HepG2 (cell line): ENCODE measurements at places on chromosomes 5 and 9. TPM values are rescaled to one million over a fixed set of nuclear protein-coding genes. Genes with fewer than 3 reads are reported as not detected.

Gene PITX1
- polyA plus RNA-seq: 11.7 and 17.0 TPM in 2 replicates

Gene ENHO
- 0.08 TPM in 1 of 2 replicates, not detected in the other for polyA plus RNA-seq

Gene MARCOL
- polyA plus RNA-seq: not detected in 2 replicates

Gene ANKRD31
- polyA plus RNA-seq: 0.01 and 0.03 TPM in 2 replicates

Gene TLR4
- polyA plus RNA-seq: 0.07 TPM in 2 replicates

Gene FRMPD1
- polyA plus RNA-seq: not detected in 2 replicates

Gene NMUR2
- not detected in 2 replicates for polyA plus RNA-seq

DNA sequence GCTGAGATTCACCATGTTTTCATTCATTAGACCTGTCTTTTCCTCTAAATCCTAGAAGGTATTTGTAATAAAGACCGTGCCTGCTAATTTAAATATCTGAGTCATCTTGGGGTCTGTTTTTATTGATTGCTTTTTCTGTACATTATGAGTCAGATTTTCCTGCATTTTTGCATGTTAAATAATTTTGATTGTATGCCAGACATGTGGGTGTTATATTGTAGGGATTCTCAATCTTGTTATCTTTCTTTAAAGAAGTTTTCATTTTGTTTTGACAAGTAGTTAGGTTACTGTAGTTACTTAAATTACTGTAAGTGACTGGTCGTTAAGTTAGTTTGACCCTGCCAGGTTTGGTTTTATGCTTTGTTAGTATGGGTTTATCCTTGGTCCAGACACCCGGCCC is 35.1 kb downstream of the EXOSC2 start:
- no peak for DNase-seq

GRCh38 chr5:33346534-33346933 is 94.2 kb upstream of the TARS1 start:
- no peak for DNase-seq

DNA sequence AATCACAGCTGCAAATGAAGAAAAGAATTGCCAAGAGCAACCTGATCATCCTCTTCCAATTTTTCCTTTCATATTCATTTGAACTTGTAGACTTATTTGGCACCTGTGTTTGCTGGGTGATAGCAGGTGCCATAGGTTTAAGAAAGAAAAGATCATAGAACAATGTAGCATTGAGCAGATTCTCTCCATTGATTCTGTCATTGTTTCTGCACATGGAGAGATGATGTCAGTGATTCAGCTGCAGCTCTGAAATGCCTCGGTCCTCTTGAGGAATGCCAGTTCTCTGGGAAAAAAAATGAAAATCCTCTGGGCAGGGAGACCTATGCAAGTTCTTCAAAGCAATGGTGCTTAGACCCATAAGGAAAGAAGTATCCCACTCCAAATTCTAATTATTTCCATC is 418.1 kb upstream of the KLF4 start:
- DNase-seq: no peak

DNA sequence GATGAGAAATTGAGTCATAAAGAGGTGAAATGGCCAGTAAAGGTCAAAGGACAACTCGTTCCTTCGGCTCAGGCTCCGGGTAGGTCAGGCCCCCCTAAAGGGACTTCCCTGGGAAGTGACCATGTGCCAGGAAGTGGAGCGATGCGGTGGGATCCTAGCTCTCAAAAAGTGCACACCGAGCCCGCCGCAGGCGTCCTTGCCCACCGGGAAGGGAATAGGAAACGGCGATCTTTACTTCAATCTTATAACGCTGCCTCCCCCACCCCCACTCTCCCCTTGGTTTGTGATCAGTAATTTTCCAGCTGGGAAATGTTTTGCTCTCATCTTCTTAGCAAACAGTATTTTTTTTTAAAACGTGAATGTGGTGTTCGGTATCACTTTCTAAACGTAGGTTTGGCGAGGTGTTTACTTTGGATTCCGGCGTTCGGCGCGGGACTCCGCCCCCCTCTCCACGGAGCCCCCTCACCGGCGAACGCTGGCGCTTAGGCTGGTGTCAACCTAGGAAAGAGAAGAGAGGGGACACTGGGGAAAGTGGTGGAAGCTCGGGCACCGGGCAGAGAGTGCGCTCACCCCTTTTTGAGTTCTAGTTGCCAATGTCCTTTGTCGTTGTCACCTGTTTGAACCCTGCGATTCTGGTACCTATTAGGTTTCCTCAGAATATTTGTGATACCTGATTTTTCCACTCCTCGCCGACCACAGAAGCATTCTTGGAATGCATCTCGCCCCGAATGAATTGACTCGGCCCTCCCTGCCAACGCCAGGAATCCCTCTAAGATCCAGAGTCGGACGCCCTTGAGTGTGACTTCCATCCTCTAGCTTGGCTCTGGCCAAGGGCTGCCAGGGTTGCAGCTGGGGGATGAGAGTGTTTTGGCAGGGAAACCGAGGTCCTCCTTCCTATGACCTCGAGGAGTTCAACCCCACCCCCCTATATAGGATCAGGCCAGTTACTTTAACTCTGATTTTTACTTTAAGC is 1.8 kb upstream of the KLF4 start:
- no peak for DNase-seq

DNA sequence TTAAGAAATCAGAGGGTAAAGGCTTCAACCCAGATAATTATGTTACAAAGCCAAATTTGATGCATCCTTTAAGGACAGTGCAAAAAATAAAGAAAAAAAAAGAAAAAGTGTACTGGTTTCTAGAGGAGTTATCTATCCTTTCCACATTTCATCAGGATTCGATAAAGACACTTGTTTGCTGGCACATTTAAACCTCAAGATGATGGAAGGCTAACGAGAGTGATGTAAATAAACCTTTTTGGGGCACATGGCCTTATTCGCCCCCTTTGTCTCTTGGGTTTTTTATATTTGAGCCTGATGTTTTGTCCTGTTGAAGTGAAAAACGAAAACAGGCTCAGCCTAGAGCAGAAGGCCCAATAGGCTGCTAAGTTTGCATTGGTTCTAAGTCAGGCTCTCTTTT is 416.5 kb downstream of the TAF11L14 start:
- no peak for DNase-seq

DNA sequence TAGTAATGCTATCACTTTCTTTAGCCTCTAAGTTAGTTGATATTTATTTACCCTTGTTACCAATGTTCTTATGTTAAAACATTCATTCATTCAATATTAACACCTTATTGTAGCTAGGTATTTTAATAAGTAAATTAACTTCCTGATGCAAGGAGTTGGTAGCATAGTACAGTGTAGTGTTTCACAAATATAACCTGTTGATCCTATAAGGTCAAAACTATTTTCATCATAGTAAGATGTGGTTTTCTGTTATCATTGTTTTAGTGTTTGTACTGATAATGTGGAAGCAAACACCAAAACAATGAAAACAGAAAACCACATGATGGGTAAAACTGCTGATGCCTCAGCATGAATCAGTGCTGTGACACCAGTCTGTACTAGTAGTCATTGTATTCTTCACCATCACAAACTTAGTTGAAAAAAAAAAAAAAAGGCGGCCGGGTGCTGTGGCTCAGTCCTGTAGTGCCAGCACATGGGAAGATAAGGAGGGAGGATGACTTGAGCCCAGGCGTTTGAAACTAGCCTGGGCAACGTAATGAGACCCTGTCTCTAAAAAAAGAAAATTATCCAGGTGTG is 36.5 kb downstream of the ZCCHC7 start:
- no peak for DNase-seq

DNA sequence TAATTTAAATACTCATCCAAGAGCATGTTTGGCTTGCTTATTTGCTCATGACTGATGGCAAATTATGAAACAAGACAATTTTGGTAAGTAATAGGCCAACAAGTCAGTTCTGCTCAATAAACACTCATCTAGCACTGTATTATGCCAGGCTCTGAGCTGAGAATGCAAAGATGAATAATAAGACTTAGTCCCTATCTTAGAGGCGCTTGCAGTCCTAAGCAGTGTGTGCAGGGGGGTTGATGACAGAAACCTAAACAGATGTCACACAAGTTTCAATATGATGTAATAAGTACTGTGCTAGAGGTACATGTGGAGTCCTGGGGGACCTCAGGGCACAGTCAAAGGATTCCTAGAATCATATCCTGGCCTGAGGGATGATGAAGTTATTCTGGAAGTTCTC is 287.6 kb upstream of the ADRA1B start:
- no peak for DNase-seq

DNA sequence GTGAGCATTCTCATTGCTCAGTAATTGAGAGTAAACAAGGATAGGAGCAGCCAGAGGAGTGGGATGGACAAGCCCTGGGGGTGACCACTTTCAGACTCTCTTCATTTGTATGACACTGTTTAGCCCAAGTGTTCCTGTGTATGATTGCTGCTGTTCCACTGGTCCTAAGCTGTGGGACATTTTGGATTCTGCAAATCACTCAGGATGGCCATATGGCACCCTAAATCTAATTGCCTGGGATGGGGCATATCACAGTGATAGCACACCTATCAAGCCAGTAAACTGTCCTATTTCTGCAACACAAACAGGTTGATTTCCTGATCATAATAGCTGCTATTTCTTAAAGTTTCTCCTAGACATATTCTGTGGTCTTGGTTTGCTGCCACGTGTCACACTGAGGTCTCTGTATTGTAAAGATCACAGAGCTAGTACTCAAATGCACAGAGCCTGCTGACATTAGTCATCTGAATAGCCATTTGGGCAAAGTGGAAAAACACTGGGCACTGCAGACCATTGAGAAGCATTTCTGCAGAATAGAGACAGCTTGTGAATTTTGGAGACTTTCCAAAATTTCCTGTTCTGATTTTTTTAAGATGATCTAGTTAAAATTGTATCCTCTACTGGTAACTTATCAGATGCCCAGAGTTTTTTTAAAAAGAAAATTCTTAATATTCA is 320.2 kb downstream of the RFX3 start:
- no peak for DNase-seq

DNA sequence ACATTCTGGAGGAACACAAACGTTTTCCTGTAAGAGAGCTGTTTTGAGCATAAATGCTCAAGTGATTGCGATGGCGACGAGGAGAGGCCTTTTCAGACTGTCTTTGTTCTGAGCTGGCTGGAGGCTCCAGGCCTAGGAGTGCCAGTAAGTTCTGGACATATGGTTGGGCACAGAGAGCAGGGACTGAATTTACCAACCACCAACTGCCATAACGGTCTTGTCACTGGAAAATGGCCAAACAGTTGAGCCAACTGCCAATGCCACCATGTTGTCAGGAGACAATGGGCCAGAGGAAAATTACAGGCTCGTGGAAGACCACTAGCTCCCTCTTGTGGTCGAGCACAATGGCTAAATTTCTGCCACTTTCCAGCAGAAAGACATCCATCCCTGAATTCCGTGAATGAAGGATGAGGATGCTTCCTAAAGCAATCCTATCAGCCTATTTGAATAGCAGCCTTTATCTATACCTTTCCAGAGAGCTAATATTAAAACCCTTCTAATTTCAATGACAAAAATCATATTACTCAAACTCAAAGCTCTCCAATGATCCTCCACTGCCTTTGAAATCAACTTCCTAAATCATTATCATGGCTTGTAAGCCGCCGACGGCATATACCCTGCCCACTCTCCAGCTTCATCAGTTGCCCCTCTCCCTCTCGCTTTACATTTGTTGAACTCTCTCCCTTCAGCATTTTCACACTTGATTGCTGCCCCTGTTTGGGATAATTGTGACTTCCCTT is 66.9 kb upstream of the GLIS3 start:
- DNase-seq: peak; percentile 10

GRCh38 chr9:35616681-35617459 is 1.3 kb downstream of the CD72 start:
- no peak for DNase-seq

DNA sequence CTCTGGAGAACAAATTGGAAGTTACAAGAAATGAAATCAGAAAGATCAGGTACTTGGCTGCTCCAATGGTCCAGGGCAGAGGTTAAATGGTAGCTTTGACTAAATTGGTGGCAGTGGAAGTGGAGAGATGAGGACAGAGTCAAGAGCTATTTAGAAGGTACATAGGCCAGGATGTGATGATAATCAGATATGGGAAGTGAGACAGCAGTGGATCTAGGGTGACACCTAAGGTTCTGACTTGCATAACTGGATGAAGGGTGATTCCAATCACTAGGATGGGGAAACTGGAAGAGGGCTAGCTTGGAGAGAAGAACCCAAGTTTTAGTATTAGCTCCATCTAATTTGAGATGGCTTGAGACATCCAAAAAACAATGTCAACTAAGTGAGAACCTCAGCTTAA is 24.0 kb upstream of the NDUFB6 start:
- DNase-seq: no peak

GRCh38 chr5:132800545-132800944 is 12.6 kb upstream of the SOWAHA start:
- no peak for DNase-seq

DNA sequence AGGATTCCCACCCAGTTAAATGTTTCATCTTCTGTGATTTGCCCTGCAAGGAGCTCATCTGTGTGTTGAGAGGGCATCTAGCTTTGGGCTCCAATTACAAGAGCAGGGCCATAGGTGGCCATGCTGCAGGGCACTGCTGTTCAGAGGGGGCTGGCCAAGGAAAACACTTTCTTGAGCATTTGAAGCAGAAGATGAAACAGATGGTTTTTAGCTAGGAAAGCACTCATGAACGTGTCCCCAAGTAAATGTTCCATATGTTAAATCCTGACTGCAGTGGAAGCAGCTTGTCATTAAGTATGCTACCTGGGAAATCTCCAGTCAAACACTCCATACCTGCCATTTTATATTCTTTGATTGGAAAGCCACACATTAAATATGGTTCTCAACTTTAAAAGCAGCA is 176.6 kb downstream of the FBXL7 start:
- DNase-seq: no peak

GRCh38 chr9:36268007-36268427 is 9.8 kb upstream of the GNE start:
- DNase-seq: no peak

DNA sequence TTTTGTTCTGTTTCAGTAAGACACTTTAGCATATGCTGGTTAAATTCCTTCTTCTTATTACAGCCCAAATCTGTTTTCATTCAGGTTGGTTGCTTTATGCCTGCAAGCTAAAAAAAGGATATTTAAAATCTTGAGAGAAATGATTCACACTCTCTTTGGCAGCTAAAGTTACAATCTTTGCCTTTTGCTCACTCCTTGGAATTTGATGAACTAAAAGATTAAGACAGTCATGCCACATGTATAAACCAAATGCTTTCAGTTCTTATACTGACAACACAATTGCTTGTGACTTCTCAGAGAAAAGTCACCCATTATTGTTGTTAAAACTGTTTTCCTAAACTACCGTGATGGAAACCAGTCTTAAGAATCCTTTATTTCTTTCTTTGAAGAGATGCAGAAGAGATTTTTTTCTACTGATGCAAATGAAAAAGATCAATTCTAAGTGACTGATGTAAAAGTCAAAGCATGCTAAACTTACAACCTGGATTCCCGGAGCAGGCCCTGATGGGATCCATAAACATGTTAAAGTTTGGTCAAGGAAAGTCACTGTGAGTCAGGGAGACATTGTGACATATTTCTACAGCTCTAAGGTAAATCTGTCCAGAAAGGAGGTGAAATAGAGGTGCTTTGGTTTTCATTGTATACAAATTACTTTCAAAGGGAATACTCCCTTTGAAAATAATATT is 144.2 kb upstream of the CDH10 start:
- no peak for DNase-seq

- no peak for DNase-seq
Observed at GRCh38 chr5:53261245-53261644, 151.7 kb upstream of the MOCS2 start.

- DNase-seq: no peak
Observed at GRCh38 chr9:135536216-135536615, 9.7 kb upstream of the OBP2A start.

GRCh38 chr5:96648593-96648992 is 13.6 kb upstream of the CAST start:
- no peak for DNase-seq
